ENCODE measurements at places on chromosomes 1 and 21. TPM values are rescaled to one million over a fixed set of nuclear protein-coding genes. Genes with fewer than 3 reads are reported as not detected.

Gene TFAP2E
- 0.21 TPM for total RNA-seq

Gene NOC2L
- 58.5 TPM for total RNA-seq

Gene FCRLA
- total RNA-seq, result not detected

Gene MPL
- total RNA-seq, result not detected

Gene KRTAP19-2
- not detected for total RNA-seq

Gene KMO
- total RNA-seq, result 1.9 TPM

Gene TEX38
- not detected for total RNA-seq

Gene PLA2G2C
- 0.39 TPM for total RNA-seq

Gene PAQR7
- 35.6 TPM for total RNA-seq

- no peaks in the 10 kb centered on the region for H3K36me3 ChIP-seq
- H3K4me3 ChIP-seq, result no peak overlapping the region
- no peaks in the 10 kb centered on the region for H3K27me3 ChIP-seq
- DNase-seq, result no peak
- peak overlapping the region; percentile 99 for H3K27ac ChIP-seq
These were observed 80.7 kb downstream of the MRPL37 start for GRCh38 chr1:54280651-54281050.

- no peak overlapping the region for H3K4me3 ChIP-seq
- H3K27me3 ChIP-seq, result no peaks in the 10 kb centered on the region
- DNase-seq, result no peak
- H3K4me1 ChIP-seq, result no peaks in the 10 kb centered on the region
- no peaks in the 10 kb centered on the region for H3K36me3 ChIP-seq
These were observed 607.7 kb upstream of the USP24 start for GRCh38 chr1:55822891-55823290.

DNA sequence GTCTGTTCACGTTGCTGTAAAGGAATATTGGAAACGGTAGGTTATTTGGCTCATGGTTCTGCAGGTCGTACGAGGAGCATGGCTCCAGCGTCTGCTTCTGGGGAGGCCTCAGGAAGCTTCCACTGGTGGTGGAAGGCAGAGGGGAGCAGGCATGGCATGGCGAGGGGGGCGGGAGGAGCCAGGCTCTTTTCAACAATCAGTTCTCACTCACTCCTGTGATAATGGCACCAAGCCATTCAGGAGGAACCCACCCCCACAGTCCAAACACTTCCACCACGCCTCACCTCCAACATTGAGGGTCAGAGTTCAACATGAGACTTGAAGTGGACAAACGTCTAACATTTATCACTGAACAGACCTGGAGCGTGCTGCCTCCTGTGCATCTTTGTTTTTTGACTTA is 141.2 kb downstream of the PGBD5 start:
- peak; percentile 2 for DNase-seq
- H3K4me1 ChIP-seq, result no peaks in the 10 kb centered on the region
- H3K4me3 ChIP-seq, result no peak overlapping the region
- no peak overlapping the region for H3K27ac ChIP-seq
- peaks cover 13% of the 10 kb centered on the region for H3K36me3 ChIP-seq

DNA sequence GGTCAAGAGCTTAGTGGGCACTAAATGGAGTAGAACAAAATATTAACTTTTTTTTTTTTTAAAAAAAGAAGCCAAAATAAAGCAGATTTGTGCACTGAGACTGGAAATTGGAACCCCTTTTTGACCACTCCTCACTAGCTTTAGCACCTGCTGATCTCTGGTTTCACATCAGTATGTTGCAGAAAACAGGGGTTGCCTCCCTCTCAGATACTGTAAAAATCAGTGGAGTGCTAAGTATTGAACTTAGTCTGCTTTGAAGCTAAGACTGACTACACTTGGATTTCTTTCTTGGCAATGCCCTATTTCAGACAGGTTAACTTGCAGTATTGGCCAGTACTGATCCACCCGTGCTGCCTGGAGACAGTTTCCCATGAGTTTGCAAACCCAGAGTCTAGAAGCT is 2.7 kb upstream of the KIAA0040 start:
- H3K4me3 ChIP-seq, result no peak overlapping the region
- H3K27ac ChIP-seq, result no peak overlapping the region
- no peak for DNase-seq
- no peaks in the 10 kb centered on the region for H3K27me3 ChIP-seq
- peaks cover 14% of the 10 kb centered on the region for H3K4me1 ChIP-seq
- H3K36me3 ChIP-seq, result no peaks in the 10 kb centered on the region

- H3K4me1 ChIP-seq, result no peaks in the 10 kb centered on the region
- no peaks in the 10 kb centered on the region for H3K27me3 ChIP-seq
- no peak overlapping the region for H3K27ac ChIP-seq
- no peak for DNase-seq
- H3K36me3 ChIP-seq, result no peaks in the 10 kb centered on the region
- H3K4me3 ChIP-seq, result no peak overlapping the region
These were observed 414.0 kb downstream of the PRDM2 start for GRCh38 chr1:14113841-14114567.

- no peak overlapping the region for H3K27ac ChIP-seq
- no peaks in the 10 kb centered on the region for H3K4me1 ChIP-seq
- H3K27me3 ChIP-seq, result no peaks in the 10 kb centered on the region
- H3K36me3 ChIP-seq, result no peaks in the 10 kb centered on the region
- no peak for DNase-seq
These were observed 6.5 kb downstream of the PODN start for GRCh38 chr1:53068314-53069099.

DNA sequence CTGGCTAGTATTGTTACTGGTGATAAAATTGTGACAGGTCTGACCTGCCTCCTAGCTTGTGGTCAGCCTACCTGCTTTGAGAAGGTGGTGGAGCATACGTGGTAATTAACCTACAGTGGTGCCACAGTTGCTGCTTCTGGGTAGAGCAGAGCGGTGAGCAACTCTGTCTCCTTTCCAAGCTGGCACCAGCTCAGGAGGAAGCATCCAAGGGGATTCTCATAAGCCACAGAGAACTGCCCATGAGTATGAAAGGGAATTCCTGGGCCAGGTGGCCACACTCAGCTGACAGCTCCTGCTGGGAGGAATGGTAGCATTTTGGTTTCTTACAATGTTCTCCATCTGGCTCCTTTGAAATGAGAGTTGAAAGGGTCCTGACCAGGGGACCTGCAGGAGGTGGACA is 39.4 kb downstream of the ATP2B4 start:
- no peaks in the 10 kb centered on the region for H3K27me3 ChIP-seq
- no peak for DNase-seq
- H3K4me3 ChIP-seq, result no peak overlapping the region
- no peak overlapping the region for H3K27ac ChIP-seq

DNA sequence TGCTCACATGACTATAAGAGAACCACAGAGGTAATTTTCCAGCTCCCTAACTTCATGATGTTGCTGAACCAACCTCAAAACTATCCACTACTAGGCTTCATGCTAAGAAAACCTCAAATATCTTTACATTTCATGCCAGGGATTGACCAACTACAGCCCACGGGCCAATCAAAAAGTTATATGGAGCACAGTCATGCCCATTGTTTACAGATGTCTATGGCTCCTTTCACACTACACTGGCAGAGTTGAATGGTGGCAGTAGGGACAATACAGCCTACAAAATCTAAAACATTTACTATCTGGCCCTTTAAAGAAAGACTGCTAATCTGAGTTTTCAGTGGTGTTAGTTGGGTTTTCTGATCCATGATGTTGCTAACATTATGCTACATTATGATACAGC is 154.8 kb downstream of the TM2D1 start:
- no peaks in the 10 kb centered on the region for H3K27me3 ChIP-seq
- H3K4me3 ChIP-seq, result no peak overlapping the region
- DNase-seq, result no peak
- no peaks in the 10 kb centered on the region for H3K4me1 ChIP-seq
- H3K36me3 ChIP-seq, result no peaks in the 10 kb centered on the region
- no peak overlapping the region for H3K27ac ChIP-seq

DNA sequence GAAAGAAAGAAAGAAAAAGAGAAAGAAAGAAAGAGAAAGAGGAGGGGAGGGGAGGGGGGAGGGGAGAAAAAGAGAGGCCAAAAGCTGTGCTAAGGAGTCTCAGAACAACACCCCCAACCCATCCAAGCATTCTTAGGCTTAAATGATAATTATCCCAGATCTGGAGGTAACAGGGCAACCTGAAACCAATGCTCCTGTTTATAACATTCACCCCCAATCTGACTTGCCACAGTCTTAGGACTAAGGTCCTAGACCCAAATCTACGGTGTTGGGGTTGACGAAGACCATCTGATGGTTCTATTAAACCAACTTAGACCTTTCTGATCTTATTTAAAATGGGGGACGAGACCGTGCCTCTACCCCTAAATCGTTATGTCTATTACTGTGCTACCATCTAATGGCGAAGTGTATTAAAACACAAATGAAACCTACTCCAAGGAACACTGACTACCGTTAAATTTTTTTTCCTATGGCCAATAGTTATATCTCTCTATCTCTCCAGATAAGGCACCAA is 119.3 kb upstream of the CDC42BPA start:
- no peak for DNase-seq
- H3K27me3 ChIP-seq, result no peaks in the 10 kb centered on the region
- H3K36me3 ChIP-seq, result no peaks in the 10 kb centered on the region
- no peak overlapping the region for H3K27ac ChIP-seq

GRCh38 chr1:94323311-94324177 is 86.2 kb upstream of the ARHGAP29 start:
- no peak overlapping the region for H3K4me3 ChIP-seq
- no peaks in the 10 kb centered on the region for H3K36me3 ChIP-seq
- H3K27me3 ChIP-seq, result no peaks in the 10 kb centered on the region
- DNase-seq, result no peak
- H3K4me1 ChIP-seq, result peaks cover 14% of the 10 kb centered on the region

DNA sequence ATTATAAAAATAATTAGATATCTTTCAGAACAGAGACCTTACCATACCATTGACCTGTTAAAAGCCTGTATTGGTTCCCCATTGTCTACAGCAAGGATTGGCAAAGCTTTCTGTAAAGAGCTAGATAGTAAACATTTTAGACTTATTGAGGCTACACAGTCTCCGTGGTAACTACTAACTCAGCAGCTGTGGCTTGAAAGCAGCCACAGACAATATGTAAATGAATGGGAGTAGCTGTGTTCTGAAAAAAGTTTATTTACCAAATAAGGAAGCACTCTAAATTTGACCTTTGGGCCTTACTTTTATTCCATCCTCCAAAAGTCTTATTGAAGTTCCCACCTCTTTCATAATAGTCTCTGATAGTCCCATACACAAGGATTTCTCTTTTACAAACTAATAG is 39.7 kb downstream of the NUP210L start:
- no peaks in the 10 kb centered on the region for H3K4me1 ChIP-seq
- no peaks in the 10 kb centered on the region for H3K27me3 ChIP-seq
- no peak for DNase-seq
- H3K36me3 ChIP-seq, result no peaks in the 10 kb centered on the region
- no peak overlapping the region for H3K4me3 ChIP-seq

DNA sequence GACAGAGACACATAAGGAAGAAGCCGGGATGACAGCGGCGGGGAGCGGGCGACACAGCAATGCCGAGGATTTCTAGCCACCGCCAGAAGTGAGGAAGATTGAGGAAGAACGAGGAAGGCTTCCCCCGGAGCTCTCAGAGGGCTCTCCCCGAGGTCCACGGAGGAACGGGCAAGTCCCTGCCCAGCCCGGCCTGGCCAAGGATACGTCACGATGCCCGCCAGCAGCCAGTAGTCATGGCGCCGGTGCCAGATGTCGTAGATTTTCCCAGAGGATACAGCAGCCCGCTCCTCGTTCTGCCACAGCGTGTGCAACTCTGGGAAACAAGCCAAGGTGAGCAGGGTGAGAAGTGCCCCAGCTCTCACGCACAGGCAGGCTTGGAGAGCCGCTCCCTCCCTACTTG is 65.9 kb downstream of the KCNAB2 start:
- H3K4me1 ChIP-seq, result no peaks in the 10 kb centered on the region
- H3K4me3 ChIP-seq, result no peak overlapping the region
- no peak for DNase-seq

DNA sequence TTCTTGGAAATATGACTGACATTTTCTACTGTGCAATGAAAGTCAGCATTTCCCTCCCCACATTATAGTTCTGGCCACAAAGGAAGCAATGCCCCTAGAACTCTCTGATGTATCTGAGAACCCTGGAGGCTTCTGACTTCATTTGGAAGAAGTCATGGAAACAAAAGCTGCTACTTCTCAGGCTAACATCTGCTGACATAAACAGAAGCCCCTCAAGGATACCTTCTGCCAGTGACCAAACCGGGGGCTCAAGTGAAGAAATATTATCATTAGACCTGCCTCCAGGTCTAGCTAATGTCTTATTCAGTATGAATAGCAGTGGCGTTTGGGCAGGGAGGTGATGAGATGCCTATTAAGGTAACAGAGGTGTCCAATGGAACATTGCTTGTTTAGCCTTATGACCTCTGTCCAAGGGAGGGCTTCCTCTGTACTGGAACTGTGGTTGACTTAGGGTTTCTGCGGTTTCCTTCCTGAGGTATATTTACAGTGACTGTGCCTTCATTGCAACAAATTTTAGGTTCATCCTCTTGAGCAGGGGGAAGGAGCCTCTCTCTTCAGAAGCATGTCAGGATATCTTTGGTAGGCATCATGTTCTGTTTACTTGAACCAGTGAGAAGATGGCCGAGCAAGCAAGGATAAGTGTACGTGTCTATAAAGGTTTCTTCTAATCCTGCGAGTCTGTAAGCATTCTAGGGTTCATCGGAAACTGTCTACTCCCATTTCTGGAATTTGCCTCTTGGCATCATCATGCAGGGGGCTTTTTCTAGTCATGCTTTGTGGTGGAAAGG is 161.7 kb downstream of the PBX1 start:
- no peak for DNase-seq
- no peaks in the 10 kb centered on the region for H3K36me3 ChIP-seq
- H3K4me3 ChIP-seq, result no peak overlapping the region
- H3K27ac ChIP-seq, result no peak overlapping the region
- H3K4me1 ChIP-seq, result peaks cover 68% of the 10 kb centered on the region
- no peaks in the 10 kb centered on the region for H3K27me3 ChIP-seq

DNA sequence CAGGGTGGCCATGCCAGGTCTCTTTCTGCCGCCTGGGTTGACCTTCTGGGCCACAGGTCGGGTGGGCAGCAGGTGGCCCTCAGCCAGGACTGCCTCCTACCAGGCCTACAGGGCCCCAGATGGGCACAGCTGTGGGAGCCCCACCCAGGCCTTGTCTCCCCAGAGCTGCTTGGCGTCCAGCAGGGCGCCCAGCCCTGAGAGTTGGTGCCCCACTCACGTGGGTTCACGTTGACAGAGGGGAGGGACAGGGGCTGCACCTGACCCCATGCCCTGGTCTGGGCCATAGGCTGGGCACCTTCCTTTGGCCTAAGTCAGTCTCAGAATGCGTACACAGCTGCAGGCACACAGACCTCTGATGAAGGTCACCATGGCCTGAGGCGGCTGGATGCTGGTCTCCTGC is 16.7 kb downstream of the PRDM16 start:
- H3K36me3 ChIP-seq, result no peaks in the 10 kb centered on the region
- H3K27ac ChIP-seq, result no peak overlapping the region
- H3K4me3 ChIP-seq, result no peak overlapping the region

DNA sequence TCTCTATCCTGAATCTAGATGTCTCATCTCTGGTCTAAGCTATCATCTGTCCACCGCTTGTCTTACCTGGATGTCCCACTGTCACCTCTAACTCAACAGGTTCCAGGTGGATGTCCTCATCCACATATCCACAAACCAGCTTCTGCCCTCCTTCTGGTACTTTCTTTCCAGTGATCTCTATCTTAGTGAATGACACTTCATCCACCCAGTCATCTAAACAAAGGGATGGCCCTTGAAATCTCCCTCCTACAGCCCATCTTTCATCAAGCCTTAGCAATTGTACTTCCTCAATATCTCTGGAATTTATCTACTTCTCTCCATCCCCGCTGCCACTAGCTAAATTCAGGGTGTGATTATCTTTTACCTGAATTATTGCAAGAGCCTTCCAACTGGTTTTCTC is 33.9 kb upstream of the SERBP1 start:
- H3K4me1 ChIP-seq, result no peaks in the 10 kb centered on the region
- no peak overlapping the region for H3K4me3 ChIP-seq
- no peaks in the 10 kb centered on the region for H3K36me3 ChIP-seq
- no peak overlapping the region for H3K27ac ChIP-seq
- H3K27me3 ChIP-seq, result no peaks in the 10 kb centered on the region
- no peak for DNase-seq
